ENCODE measurements at places on chromosomes 4 and X.
A peak's percentile ranks its signal among the peaks of the same experiment; 100 is the strongest.

DNA sequence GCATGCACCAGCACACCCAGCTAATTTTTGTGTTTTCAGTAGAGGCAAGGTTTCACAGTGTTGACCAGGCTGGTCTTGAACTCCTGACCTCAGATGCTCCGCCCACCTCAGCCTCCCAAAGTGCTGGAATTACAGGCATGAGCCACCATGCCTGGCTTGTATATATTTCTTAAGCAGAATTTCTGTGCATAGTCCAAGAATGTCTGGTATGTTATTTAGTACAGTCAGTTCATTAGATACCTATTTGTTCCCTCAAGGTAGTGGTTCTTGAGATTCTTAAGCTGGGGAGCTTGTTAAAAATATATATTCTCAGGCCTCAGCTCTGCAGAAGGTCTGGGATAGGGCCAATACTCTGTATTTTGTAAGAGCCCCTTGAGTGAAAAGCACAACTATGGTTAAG is 4.6 kb upstream of the SERTM2 start:
- DNase-seq: no peak

DNA sequence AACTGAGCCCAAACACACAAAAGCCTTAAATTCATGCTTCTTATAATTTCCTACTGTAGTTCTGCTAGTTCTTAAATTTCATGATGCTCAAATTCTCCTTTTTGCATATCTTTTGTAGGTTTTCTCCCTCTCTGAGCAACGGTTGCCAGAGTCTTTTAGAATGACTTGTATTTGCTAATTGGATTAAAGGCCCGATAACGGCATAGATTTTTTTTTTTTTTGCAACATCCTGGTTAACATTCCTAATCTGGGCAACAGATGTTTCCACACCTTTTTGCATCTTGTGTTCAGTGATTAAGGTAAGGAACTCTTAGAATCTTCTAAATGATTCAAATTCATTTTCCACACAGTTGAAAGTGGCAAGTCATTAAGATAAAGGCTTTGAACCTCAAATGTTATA is 66.3 kb upstream of the ADGRG2 start:
- no peak for DNase-seq

DNA sequence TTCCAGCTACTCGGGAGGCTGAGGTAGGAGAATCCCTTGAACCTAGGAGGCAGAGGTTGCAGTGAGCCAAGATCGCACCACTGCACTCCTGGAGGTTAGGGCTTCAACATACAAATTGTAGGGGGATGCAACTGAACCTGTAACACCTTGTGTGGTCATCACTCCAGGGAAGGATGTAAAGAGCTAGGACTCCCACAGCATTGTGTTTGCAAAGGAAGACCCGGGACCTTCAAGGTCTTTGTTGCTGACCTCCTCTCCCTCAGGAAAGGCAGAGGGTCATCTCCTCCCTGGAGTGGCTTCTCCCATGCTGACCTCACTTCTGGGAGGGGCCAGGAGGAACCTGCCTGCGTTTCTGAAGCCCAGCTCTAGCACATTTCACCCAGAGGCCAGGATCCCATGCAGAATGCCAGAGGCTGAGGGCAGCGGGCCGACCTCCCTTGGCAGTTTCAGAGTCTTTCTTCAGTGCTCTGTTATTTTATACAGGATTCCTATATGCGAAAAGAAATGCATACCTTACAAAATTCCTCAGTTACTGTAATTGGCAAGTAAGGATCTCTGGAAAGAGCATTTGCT is 80.2 kb downstream of the HTRA3 start:
- DNase-seq: no peak

- DNase-seq: no peak
Observed at GRCh38 chr4:169615467-169616106, 3.2 kb upstream of the NEK1 start.

DNA sequence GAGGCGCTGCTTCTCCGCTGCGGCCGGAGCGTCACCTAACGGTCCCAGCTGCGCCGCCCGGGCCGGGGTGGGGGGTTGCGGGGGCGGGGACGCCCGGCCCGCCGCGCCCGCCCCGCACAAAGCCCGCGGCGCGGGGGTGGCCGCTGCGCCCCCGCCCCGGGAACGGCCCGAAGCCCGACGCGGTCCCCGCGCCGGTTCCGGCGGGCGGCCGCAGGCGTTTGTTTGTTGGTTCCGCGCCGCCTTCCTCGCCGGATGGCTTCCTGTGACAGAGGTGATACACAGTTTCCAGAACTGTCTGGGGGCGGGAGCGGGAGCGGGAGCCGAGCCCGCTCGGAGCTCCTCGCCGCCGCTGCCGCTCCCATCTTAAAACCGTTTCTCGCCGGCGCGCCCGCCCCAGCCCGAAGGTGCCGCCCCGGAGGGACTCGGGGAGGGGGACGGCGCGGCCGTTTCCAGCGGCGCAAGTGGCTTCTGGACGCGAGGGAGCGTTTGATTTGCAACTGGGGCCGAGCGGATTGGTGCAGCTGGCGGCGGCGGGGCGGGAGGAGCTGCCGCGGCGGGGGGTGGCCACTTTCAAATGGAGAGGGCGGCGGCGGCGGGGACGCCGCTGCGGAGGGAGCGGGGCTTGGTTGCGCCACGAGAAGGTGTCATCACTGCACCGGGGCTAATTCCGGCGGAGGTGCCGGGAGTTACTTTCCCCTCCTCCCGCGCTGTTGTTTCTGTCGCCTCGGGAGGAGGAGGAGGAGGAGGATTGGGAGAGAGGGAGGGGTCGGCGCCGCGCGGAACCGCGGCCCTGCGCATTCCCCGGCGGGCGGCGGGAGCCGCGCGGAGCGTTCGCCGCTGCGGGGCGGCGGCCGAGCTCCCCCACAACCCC is 2.3 kb downstream of the JADE1 start:
- DNase-seq: peak; percentile 71

- no peak for DNase-seq
Observed at GRCh38 chr4:138938366-138938690, 77.3 kb upstream of the NOCT start.

DNA sequence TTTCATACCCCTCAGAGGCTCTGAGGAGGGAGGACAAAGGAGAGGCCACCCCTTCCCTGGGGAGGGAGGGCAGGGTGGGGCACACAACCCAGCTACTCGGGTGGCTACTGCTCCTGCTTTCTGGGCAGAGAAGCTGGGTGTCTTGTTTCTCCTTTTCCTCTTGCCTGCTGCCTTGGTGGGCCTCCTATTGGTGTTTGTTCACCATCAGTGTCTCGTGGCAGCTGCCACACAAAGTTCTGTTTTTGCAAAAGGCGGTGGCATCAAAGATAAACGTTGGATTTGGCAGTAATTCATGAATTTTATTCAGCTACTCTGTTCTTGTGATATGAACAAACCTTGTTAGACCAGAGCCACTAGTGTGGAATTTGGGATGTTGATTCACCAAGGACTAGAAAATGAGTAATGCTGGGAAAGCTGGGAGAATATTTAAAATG is 153.0 kb upstream of the SCML1 start:
- no peak for DNase-seq

GRCh38 chr4:15688051-15688450 is 6.4 kb downstream of the FAM200B start:
- DNase-seq: no peak

GRCh38 chr4:53490161-53490956 is 100.9 kb downstream of the LNX1 start:
- DNase-seq: no peak

DNA sequence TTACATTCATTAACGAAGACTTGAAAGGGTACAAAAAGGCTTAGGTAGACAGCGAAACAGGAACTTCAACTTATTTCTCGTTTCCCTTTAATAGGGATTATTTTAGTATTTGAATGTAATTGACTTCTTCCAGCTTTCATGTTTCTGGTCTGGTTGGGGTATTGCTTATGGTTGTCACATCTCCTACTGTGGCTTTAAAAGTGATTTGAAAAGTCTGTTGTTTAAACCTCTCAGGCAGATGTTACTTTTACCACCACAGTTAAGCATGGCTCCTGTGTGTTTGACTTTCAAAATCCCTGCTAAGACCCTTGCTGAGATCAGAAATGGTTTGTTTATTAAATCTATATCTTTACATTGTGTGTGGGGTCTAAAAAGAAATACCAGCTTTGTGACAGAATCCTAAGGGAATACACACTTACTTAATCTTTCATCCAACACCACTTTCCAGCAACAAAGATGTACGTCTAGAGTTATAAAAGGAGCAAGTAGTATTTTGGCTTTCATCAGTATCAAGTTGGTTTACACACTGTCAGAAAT is 661.2 kb downstream of the FAT4 start:
- DNase-seq: no peak

- no peak for DNase-seq
Observed at GRCh38 chrX:41677183-41678060, 11.4 kb upstream of the GPR34 start.

GRCh38 chr4:34950926-34951325 is 1293.4 kb downstream of the ARAP2 start:
- DNase-seq: no peak

DNA sequence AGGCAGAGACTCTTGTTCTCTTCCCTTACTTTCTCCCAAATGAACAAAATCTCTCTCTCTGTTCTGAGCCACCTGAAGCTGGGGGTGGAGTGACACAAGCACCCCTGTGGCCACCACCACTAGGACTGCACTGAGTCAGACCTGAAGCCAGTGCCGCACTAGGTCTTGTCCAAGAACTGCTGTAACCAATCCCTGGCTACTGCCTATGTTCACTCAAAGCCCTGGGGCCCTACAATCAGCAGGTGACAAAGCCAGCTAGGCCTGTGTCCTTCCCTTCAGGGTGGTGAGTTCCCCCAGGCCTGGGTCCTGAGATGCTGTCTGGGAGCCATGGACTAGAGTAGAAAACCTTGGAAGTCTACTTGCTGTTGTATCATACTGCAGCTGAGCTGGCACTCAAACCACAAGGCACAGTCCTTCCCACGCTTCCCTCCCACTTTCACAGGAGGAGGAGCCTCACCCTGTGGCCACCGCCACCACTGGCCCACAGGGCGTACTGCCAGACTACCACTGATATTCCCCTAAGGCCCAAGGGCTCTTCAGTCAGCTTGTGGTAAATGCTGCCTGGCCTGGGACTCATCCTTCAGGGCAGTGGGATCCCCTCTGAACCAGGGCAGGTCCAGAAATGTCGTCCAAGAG is 119.1 kb downstream of the RTL9 start:
- no peak for DNase-seq

GRCh38 chr4:73507541-73507940 is 26.0 kb downstream of the AFM start:
- DNase-seq: no peak

DNA sequence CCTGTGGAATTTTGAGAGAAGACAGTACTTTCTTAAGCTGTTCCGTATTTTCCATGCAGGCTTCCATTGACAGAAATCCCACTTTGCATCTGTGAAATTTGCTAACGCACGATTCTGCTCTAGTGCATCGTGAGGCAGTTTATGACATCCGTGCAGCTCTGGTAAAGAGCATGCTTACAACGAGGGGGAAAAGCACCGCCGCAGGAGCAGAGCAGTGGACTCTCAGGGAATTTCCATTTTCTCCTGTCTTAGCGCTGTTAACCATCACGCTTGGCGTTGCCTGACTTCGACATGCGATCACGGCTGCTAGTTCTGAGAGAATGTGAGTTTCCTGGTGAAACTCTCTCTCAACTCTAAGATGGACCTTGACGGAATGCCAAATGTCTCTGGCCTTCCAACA is 43.9 kb downstream of the DCTD start:
- no peak for DNase-seq

Data from stimulated activated CD8-positive, alpha-beta memory T cell treated with anti-CD3 and anti-CD28 coated beads, Interleukin-4, amount 100 ng/mL, for 4 hours (primary cell).